Lung microvascular endothelial cell (primary cell): ENCODE measurements at places on chromosomes 5 and 9. TPM values are rescaled to one million over a fixed set of nuclear protein-coding genes. Genes with fewer than 3 reads are reported as not detected.

Gene PDZD2
- 0.20 and 1.3 TPM in 2 replicates for total RNA-seq

Gene DMRT1
- not detected in 2 replicates for total RNA-seq

Gene PTBP3
- total RNA-seq: 32.3 and 32.9 TPM in 2 replicates

Gene NTRK2
- under 0.01 TPM in 2 replicates for total RNA-seq

Gene SLC36A3
- not detected in 2 replicates for total RNA-seq

Gene HDAC3
- total RNA-seq: 45.0 and 48.2 TPM in 2 replicates
